ENCODE measurements at places on chromosomes 4 and X.

DNA sequence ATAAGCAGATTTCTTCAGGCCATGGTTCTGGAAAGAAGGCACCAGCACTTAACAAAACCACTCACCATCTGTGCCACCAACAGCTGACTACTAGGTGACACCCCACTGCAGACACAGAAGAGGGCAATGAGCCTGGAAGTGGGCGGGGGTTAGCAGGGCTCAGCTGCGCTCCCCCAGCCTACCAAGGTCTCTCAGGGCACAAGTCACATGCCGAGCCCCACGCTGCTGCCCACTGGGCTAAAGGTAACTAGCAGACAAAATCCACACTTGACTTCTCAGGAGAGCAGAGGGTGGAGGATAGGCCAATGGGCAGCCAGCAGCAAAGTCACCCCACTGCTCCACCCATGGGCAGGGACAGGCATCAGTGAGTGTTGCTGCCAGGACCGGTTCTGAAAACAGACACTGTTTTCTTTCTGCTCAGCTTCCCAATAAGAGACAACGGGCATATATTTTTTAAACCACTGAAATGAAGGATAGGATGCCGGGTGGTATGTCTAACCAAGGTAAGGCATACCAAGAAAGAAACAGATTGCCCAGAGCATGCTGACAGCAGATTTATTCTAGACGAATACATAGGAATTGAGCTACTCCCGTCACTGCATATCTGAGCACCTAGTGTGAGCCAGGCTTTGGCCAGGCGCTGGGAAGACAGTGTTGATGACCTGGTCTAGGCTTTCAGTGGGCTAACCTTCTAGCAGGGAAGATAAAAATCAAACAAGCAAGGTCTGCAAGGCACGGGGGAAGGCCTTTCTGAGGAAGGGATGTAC, 20.1 kb downstream of the ACSL1 start:
- no peaks in the 10 kb centered on the region for H3K36me3 ChIP-seq
- no peak overlapping the region for H3K4me3 ChIP-seq
- H3K27me3 ChIP-seq: no peaks in the 10 kb centered on the region
- no peak overlapping the region for H3K27ac ChIP-seq
- peaks cover 2% of the 10 kb centered on the region for H3K4me1 ChIP-seq

GRCh38 chrX:10190367-10190766, 33.6 kb downstream of the CLCN4 start:
- peaks cover 9% of the 10 kb centered on the region for H3K27me3 ChIP-seq
- peak; percentile 24 for DNase-seq
- H3K4me3 ChIP-seq: no peak overlapping the region
- H3K4me1 ChIP-seq: no peaks in the 10 kb centered on the region
- no peaks in the 10 kb centered on the region for H3K36me3 ChIP-seq

DNA sequence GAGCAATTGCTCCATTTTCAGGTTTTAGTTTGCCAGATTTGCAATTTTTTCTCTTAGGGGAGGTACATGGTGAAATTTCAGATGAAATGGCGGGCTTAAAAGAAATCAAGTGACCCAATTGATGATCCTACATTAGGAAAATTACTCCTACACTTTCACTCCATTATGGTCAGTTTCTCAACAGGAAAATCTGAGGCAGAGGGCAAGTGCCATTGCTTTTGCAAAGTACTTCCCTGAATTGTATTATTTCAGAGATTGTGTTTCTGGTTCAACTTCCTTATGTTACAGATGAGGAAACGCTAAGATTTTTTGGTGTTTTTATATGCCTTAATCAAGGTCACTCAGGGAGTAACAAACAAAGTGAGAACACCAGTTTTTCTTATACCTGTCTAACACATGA, 302.2 kb downstream of the ARAP2 start:
- no peaks in the 10 kb centered on the region for H3K4me1 ChIP-seq
- DNase-seq: no peak
- no peak overlapping the region for H3K4me3 ChIP-seq
- no peak overlapping the region for H3K27ac ChIP-seq
- no peaks in the 10 kb centered on the region for H3K36me3 ChIP-seq
- peaks cover 4% of the 10 kb centered on the region for H3K27me3 ChIP-seq

GRCh38 chrX:114774691-114775090, 190.8 kb downstream of the HTR2C start:
- H3K27me3 ChIP-seq: no peaks in the 10 kb centered on the region
- DNase-seq: no peak
- no peaks in the 10 kb centered on the region for H3K4me1 ChIP-seq
- H3K4me3 ChIP-seq: no peak overlapping the region
- H3K27ac ChIP-seq: no peak overlapping the region

- H3K36me3 ChIP-seq: no peaks in the 10 kb centered on the region
- no peak overlapping the region for H3K27ac ChIP-seq
- H3K4me1 ChIP-seq: peaks cover 10% of the 10 kb centered on the region
- peaks cover 41% of the 10 kb centered on the region for H3K27me3 ChIP-seq
- peak overlapping the region; percentile 61 for H3K4me3 ChIP-seq
- DNase-seq: no peak
Measured at GRCh38 chr4:170089274-170089667, 485 bp downstream of the AADAT start.

All from activated CD8-positive, alpha-beta T cell treated with anti-CD3 and anti-CD28 coated beads, Interleukin-2, amount 10 ng/mL, durations not matched to agents 7 days and 5 days (primary cell).